CD4-positive, alpha-beta T cell treated with Interleukin-15 for 1 hour (primary cell): ENCODE measurements at places on chromosomes 3 and 15.
A peak's percentile ranks its signal among the peaks of the same experiment; 100 is the strongest.

- DNase-seq, result no peak
Observed at GRCh38 chr3:150074697-150075416, 104.2 kb upstream of the PFN2 start.

GRCh38 chr3:17014284-17014683, 129.5 kb downstream of the PLCL2 start:
- DNase-seq, result no peak

DNA sequence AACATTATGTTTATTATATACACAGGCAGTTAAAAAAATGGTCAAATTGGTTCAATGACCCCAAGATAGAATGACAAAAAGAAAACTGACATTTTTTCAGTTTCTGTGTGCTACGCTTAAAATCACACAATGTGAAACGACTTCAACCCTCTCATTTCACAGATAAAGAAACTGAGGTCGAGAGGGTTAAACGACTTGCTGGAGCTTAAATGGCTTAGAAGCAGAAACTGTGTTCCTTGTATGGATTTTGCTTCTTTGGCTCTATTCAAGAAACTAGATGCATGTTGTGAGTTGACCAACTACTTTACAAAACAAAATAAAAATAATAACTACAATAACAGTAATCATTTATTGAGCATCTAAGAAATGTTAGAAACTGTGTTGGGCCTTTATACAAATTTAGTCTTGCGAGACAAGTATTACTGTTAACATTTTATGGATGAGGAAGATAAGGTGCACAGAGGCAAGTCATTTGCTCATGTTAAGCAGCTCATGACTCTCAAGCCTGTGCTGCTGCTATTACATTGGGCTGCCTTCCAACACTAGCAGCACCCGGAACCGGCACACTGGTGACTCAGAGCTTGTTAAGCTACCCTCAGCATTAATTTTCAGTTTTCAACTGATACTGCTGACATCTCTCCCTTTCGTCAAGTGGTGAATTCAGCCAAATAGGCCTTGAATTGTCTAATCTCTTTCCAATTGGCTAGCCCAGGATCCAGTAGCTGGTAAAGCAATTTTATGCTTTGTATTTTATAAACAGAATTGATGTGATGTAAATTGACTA, 487.6 kb downstream of the NAALADL2 start:
- no peak for DNase-seq

DNA sequence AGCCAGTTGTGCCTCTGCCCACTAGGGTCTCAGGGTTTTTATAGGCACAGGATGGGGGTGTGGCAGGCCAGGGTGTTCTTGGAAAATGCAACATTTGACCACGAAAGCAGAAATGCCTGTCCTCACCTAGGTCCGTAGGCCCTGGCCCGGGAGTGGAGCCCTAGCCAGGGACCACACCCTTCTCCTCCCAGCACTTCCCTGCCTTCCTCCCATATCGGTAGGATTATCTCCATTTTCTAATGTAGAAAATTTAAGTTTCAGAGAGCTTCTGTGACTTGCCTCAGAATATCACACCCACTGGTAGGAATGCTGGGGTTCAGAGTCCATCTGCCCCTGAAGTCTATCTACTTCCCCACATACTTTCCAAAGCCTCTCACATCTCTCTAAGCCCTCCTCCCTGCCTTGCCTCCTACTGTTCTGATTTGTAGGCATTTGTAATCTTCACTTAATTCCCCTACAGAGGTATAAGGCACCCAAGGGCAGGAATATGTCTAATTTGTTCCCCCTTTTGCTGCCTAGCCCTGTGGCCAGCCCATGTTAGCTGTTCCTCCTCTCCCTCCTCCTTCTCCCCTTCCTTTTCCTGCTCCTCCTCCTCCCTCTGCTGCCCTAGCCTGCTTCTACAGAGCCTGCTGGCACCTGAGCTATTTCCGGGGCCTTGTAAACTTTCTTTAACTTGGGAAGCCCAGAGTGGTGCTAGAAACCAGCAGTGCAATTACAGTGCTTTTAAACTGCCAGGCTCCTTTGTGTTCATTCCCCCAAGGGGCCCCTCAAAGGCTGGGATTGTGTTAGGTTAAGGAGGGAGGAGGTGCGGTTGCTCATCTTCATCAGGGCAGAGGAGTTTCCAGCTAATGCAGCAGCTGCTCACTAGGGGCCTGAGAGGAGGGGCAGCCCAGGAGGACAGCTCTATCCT, 71.1 kb downstream of the MRPL46 start:
- DNase-seq, result no peak

DNA sequence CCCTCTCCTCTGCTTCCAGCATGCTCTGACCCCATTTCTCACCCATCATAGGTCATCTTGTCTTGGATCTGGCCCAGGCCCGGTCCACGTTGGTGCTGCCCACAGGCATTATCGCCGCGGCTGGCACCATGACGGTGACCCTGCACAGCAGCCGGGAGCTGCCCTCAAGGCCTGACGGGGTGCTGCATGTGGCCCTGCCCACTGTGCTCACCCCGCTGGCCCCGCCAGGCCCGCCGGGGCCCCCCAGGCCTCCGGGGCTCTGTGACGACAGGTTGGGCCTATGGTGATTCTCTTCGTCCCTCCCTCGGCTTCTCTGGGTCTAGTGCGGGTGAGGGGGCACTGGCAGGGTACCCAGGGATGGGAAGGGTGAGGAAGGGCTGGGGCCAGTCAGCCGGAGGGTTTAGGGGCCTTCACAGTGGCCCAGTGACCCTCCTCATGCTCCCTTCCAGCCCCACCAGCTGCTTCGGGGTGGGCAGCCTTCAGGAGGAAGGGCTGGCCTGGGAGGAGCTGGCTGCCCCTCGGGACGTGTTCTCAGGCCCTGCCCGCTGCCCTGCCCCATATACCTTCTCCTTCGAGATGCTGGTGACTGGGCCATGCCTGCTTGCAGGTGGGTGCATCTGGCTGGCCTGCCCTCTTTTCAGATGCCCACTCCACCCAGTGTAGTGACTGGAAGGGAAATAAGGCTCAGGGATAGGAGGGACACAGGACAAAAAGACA, 3.9 kb downstream of the VWA5B2 start:
- no peak for DNase-seq

- DNase-seq, result no peak
Observed at GRCh38 chr3:72748659-72749058, 99.6 kb downstream of the SHQ1 start.

GRCh38 chr3:114855839-114856238, 291.2 kb downstream of the ZBTB20 start:
- no peak for DNase-seq

GRCh38 chr3:197136744-197137143, 107.1 kb upstream of the MELTF start:
- DNase-seq, result no peak

DNA sequence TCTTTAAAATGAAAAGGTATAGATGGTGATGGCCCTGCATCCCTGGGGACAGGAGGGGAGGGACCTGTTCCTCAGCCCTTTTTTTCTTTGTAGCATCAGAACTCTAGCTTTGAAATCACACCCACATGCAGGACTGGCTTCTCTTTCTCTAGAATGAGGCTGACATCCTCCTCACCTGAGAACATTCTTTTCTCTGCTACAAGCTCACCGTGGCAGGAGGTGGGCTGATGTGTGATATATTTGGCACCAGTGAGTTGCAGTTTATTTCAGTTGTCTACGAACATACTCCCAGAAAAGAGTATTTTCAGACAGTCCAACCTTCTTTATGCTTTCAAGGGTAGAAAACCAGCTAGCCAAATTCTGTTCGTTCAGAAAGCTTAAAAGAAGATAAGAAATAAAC, 43.6 kb upstream of the RARB start:
- no peak for DNase-seq

- DNase-seq, result peak; percentile 53
Observed at GRCh38 chr15:28974142-28974541, 88.4 kb downstream of the APBA2 start.
